Fibroblast of pulmonary artery (primary cell): ENCODE measurements at places on chromosomes 4 and X.

DNA sequence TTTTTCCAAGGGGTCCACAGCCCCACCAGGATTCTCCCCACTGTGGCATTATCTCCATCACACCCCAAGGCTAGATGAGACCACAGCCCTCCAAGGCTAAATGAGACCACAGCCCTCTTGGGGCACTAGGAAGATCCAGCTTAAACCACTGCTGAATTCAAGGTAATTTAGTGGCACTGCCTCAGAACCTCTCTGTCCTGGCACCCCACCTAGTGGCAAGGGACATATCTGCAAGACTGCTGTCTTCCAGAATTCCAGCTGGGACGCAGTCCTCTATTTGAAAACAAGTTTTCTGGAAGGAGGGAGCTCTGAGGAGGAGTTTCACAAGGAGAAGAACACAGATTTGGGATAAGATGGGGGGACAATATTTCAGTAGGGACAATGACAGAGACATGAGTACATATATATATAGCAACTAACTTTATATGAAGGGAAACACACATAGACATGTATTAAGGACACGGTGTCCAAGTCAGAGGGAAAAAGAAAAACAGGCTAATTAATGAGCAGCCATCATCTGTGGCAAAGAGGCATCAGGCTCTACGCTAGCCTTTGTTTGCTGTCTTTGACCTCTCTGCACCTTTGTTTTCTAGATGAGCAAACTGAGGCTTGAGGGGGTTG, 9.3 kb downstream of the CETN2 start:
- peak; percentile 51 for DNase-seq

GRCh38 chr4:2363056-2363721, 55.3 kb downstream of the ZFYVE28 start:
- DNase-seq = no peak

DNA sequence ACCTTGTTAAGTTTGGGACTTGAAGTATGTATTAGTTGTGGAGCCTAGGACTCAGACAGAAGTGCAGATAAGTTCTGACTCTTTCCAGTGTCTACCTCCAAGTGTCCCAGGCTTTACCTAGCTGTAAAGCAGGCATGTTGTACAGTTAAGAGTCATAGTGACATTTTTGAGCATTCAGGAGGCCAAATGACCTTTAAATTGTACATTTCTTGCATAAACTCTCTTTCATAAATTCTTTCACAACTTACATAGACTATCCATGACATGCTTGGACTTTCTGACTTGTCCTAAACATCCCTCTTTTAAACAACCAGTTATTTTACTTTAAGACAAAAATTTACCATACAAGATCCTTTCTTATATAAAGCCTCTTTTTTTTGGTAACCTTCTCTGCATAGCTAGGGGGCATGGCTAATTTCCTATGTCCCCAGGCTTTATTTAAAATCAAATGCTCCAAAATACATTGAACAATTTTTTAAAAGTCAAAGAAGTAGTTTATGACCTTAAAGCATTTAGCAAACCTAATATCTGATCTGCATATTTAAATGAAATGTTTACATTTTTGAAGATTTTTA, 40.1 kb upstream of the UGT8 start:
- DNase-seq = no peak

- DNase-seq = no peak
These were observed 359.0 kb downstream of the HS3ST1 start for GRCh38 chr4:11069581-11070211.

- no peak for DNase-seq
These were observed 556.4 kb upstream of the SMIM31 start for GRCh38 chr4:164197556-164197955.

- DNase-seq = peak; percentile 72
These were observed 229.3 kb downstream of the ANKRD50 start for GRCh38 chr4:124483048-124483906.

- no peak for DNase-seq
These were observed 161.0 kb upstream of the GPRIN3 start for GRCh38 chr4:89468602-89469001.

- DNase-seq = no peak
These were observed 50.2 kb downstream of the ITIH6 start for GRCh38 chrX:54747733-54748393.

DNA sequence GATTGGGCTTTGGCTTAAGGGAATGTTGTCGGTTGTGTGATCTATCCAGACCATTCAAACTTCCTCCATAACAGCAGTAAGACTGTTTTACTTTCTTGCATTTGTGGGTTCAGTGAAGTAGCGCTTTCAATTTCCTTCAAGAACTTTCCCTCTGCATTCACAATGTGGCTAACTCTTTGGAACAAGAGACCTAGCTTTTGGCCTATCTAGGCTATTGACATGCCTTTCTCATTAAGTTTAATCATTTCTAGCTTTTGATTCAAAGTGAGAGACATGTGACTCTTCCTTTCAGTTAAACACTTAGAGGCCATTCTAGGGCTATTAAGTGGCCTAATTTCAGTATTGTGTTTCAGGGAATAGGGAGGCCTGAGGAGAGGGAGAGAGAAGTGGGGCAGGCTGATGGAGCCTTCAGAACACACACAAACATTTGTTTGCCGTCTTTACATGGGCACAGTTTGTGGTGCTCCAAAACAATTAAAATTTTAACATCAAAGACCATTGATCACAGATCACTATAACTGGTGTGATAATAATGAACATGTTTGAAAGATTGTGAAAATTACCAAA, 34.1 kb downstream of the ADH5 start:
- no peak for DNase-seq

DNA sequence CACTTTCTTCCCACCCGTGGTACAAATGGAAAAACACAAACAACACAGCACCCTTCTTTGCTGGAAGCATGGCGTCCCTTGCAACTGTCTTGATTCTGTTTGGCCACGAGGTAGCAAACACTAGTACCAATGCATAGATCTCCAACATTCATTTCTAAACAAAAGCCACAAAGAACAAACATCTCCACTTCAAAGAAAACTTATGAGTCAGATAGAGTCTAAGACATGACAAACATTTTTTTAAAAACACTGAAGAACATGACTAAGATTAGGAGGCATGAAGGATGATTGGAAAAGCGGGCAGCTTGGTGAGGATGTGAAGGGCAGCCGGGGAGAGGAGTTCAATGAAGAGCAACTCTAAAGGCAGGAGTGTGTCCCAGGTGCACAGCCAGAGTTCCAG, 197.6 kb upstream of the FAM9B start:
- no peak for DNase-seq

DNA sequence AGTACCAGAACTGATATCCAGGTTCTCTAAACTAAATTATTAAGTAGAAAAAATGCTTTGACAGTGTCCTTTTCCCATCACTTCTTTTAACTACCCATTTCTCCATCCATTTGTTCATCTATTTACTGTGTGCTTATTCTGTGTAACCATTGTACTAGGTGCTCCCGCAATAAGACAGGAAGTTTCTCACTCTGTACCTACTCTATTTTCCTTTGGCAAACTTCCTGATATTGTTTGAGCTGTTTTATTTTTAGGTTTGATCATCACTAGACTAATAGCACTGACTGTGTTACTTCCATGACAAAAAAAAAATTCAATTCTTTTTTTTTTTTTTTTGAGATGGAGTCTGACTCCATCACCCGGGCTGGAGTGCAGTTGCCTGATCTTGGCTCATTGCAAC, 102.5 kb upstream of the CASK start:
- peak; percentile 1 for DNase-seq

DNA sequence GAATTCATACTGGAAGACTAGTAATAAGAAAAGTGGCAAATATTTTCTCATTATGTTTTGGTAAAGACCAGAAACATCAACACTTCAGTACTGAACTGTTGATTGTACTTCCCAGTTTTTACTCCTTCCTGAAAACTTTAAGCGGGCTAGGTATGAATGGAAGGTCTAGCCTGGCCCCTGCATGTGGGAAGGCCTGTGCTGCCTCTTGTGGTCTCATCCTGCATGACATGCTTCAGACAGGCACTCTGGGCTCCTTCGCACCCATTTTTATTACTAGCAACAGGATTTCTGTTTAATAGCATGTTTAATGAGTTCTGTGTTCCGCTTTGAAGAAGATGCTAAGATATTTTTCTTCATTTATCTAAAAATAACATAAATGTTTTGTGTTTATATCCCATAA, 279.1 kb downstream of the ANK2 start:
- peak; percentile 16 for DNase-seq

DNA sequence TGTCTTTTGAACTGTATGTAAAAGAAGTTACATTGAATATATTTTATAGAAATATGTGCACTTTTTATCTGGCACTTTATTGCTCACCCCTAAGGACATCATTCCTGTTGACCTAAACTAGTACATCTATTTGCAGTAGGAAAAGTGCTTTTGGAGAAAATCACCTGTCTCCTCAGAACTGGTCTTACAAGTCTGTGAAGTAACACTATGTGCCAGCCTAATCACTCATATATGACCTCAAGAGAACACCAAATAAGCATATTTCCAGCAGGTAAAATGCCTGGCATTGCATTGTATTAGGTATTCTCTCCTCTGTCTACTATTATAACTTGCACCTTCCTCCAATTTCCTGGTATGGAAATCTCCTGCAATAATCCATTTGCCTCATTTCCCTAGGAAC, 4.0 kb upstream of the GASK1B start:
- DNase-seq = no peak

- DNase-seq = no peak
These were observed 275.8 kb downstream of the PTTG2 start for GRCh38 chr4:38236003-38236402.

DNA sequence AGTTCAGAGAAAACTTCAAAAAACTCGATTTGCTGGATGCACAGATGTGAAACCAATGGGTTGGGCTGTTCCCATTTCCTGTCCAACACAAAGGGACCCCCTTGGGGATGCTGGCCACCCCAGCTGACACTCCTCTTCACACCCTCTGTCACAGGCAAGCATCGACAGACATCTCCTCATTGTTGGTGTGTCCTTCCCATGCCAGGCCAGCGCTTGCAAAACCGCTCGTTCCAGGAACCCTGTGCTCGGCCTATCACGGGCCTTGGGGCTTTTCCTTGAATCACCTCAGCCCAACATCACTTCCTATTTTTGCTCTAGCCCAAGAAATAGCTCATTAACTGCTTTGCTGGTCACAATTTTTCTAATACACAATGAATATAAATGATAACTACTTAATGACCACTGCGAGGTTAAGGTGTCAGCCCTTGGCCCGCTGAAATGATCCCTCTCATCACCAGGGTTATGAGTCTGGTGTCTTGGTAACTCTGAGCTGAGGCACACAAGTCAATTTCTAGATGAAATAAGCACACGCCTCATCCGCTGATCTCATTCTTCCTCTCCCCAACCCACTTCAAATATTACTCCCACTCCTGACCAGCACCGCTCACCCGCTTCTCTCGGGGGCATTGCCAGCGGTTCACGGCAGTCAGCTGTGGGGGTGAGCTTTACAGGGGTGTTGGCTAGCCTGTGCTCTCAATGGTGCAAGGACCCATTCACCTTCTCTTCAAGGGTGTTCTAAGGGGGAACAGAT, 32.3 kb downstream of the BCOR start:
- DNase-seq = no peak

DNA sequence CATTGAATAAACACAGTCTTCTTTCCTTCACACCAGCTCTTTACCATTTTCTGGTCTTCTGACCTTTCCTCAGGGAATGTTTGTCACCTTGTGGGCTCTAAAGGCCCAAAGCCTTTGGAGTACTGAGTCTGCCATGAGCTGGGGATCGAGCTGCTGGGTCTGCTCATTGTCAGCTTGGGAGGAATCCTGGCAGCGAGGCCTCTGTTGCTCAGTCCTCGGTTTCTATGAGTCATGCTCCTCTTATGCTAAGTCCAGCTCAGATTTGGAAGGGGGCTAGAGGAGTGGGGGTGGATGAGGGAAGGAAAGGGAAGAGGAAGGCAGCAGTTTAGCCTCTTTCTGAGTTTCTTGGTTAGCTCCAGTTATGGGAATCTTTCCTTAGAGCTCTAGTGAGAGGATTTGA, 31.1 kb downstream of the NHSL2 start:
- DNase-seq = peak; percentile 74

DNA sequence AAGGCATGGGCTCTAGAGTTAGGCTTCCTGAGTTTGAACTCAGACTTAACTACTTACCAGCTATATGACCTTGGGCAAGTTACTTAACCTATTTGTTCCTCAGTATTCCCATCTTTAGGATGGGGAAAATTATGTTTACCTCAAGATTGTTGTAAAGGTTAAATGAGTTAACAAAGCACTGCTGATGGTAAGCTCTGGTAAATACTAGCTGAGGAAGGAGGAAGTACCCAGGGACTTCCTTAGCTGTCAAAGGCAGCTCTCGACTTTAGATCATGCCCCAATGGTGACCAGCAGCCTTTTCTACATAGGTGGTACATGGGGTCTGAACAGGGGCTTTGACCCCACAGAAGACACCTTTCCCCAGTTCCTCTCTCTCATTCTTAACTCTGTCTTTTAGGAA, 20.1 kb downstream of the ATP7A start:
- no peak for DNase-seq

GRCh38 chrX:41108007-41108406, 22.8 kb downstream of the USP9X start:
- DNase-seq = no peak

- peak; percentile 72 for DNase-seq
These were observed 652 bp downstream of the SRPX start for GRCh38 chrX:38220024-38220414.

DNA sequence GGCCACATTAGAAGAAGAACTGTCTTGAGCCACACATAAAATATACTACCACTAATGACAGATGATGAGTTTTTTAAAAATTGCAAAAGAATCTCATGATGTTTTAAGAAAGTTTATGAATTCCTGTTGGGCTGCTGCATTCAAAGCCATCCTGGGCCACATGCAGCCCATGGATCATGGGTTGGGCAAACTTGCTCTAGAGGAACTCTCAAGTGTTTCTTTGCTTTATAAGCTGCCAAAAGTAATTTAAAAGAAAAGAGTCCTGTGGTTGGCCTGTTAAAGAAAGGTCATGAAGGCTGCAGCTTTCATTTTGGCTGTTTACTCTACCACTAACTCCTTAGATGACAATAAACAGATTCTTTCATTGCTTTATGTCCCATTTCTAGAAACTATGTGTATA, 218.2 kb downstream of the SCFD2 start:
- DNase-seq = no peak

GRCh38 chrX:23317799-23318724, 16.6 kb upstream of the PTCHD1 start:
- peak; percentile 8 for DNase-seq
